Stimulated activated CD8-positive, alpha-beta memory T cell treated with anti-CD3 and anti-CD28 coated beads, Interleukin-7, amount 100 ng/mL, for 1 hour (primary cell): ENCODE measurements at places on chromosomes 3 and 15.

DNA sequence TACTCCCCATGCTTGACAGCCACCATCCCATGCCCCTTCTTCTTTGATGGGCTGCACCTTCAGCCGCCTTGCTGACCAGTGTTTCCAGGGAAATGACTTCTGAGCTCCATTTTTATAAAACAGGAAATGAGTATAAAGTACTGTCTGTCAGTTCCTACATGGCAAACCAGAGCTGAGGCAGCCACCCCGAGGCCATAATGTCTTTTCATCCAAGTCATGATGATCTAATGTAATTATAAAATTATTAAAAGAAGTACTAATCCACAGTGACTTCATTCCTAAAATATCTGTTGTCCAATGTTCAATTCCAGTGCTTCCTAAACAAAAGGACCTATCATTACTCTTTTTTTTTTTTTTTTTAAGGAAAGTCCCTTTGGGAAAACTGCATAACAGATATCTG, 75.2 kb upstream of the HERC1 start:
- DNase-seq, result no peak

GRCh38 chr3:169751875-169752274, 13.0 kb downstream of the TERC start:
- no peak for DNase-seq

DNA sequence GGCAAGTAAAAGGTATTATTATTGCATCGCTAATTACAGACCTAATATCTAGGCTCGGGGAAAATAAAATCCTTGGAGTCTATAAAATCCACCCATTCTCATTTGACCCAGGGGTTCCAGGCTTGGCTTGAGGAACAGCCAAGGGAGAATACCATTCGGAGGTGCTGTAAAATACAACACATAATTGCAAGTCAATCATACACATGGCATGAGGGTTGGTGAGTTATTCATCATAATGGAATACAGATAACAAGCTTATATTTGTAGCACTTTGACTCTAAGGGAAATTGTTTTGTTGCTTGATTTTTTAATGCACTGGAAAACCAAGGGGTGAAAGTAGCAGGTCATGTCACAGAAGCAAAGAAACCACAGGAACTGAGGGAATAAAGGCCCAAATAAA, 16.8 kb upstream of the DIS3L start:
- no peak for DNase-seq

DNA sequence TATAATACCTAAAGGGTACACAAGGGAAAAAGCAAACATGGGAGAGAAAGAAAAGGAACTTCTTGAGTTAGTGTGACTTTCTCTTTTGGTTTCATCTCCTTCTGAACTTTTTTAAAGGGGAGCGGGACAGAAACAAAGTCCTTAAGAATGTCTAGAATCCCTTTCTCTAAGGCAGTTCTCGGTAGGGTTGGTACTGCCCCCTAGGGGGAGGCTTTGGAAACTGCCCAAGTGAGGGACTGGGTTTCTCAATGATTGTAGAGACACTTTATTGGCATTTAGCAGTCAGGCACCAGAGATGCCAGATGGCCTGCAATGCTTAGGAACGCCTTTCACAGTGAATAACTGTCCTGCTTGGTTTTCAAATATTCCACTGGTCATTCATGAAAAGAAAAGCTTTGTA, 172.7 kb downstream of the WDR72 start:
- no peak for DNase-seq

GRCh38 chr3:42608581-42608980, 8.1 kb downstream of the NKTR start:
- no peak for DNase-seq

- no peak for DNase-seq
These were observed 669.0 kb downstream of the FHIT start for GRCh38 chr3:60582288-60582687.

GRCh38 chr15:49674370-49674769, 53.5 kb downstream of the DTWD1 start:
- DNase-seq, result no peak

DNA sequence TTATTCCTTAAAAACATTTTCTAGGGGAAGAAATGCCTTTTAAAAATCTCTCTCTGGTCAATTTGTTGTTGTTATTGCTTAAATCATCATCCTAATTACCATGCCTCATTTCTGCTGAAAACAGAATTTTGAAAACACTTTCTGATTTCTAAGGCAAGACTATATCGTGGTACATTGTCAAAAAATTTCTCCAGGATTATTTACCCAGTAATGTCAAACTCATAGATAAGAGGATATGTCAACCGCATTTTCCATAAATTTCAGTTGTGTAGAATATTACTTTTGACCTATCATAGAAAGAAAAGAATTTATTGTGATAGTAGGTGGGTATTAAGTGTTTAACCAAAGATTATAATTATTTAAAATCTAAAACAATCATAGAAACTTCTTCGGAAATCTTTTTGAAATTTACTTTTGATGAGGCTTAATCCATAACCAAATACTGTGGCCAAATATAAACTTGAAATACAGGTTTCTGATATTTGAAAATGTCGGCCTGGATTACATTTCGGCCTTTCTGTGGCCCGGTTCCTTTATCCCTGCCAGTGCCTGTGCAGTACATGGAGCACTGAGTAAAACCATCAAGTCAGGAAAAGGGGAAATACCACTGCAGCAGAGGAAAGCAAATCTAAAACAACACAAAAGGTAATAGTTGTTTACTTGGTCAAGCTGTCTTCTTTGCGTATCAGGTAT, 173.4 kb downstream of the MYRIP start:
- DNase-seq, result no peak

GRCh38 chr3:4977853-4978203, 1.4 kb upstream of the BHLHE40 start:
- no peak for DNase-seq

GRCh38 chr3:80676261-80676660, 908.5 kb upstream of the ROBO1 start:
- DNase-seq, result no peak

DNA sequence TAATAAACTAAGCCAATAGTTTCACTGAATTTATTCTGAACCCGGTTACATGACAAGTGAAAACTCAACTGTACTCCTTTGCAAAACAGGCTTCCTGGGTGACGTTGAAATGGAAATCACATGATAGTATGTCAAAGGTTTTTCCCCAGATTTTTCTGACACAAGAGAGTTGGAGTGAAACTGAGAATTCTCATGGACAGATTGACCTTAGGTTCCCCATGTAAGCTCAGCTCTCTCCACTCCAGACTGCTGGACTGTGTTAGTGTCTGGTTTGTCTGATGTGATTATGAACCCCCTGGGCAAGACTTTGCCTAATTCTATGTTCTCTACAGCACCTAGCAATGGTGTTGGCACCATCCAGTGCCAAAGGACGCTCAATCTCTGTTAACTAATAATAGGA, 219.7 kb upstream of the COL8A1 start:
- no peak for DNase-seq

DNA sequence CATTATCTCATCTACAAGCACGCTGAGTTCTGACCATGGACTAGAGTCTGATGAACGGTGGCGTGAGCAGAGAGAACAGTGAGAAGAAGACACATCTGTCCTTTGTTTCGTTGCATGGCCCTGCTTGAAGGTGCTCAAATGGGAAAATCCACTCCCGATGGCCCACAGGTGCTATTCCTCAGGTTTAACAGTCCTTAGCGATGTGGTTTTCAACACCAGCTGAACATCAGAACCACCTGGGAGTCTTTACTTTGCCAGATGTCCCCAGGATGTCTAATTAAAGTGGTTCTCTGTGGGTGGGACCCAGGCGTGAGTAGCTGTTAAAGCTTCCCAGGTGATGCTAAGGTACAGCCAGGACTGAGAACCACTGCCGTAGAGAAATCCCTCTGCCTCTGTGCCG, 13.0 kb downstream of the ADAMTS17 start:
- no peak for DNase-seq

GRCh38 chr3:58952128-58952917, 97.5 kb downstream of the CFAP20DC start:
- DNase-seq, result no peak

DNA sequence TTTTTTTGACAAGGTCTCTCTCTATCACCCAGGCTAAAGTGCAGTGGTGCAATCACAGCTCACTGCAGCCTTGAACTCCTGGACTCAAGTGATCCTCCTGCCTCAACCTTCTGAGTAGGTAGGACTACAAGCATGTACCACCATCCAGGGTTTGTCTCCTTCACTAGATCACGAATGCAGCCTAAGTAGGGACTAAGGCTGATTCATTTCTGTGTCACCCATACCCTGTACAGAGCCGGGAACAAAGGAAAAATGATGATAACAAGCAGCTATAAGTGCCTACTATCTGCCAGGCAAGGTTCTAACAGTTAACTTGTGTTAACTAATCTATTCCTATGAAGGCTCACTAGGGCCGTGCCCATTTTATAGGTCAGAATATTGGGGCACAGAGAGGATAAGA, 7.0 kb downstream of the TMEM40 start:
- DNase-seq, result no peak

GRCh38 chr3:126859415-126860246, 123.3 kb upstream of the PLXNA1 start:
- no peak for DNase-seq

- no peak for DNase-seq
These were observed 40.2 kb downstream of the ROBO2 start for GRCh38 chr3:77079988-77080610.

DNA sequence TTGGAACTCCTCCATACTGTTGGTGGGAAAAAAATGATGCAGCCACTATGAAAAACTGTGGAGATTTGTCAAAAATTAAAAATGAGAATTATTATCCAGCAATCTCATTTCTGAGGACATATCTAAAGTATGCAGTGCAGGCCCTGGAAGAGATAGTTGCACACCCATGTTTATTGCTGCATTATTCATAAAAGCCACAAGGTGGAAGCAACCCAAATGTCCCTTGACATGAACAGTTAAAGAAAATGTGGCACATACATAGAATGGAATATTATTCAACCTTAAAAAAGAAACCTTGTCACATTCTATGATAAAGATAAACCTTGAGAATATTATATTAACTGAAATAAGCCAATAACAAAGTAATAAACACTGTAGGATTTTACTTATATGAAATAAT, 80.9 kb upstream of the ARHGEF26 start:
- DNase-seq, result no peak

- no peak for DNase-seq
These were observed 57.2 kb upstream of the TOPAZ1 start for GRCh38 chr3:44184319-44184953.

GRCh38 chr3:152842413-152842812, 7.5 kb downstream of the P2RY1 start:
- DNase-seq, result no peak

DNA sequence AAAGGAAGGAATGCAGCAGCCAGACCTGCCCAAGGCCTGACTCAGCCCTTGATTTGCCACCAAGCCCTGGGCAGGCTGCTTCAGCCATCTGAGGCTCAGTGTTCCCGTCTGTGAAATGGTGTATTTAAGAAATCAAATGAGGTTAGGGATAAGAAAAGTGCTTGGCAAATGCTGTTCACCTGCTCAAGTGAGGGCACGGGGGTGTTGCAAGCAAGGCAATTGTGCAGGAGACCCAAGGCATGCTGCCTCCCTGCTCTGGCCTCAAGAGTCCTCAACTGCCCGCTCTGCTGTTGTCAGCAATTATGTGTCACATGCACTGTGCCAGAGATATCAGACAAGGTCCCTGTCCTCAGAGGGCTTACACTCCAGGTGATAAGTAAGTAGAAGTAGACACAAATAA, 101.8 kb downstream of the TPRA1 start:
- no peak for DNase-seq

- no peak for DNase-seq
These were observed 362.7 kb upstream of the SUCLG2 start for GRCh38 chr3:68017069-68017468.

- no peak for DNase-seq
These were observed 26.8 kb downstream of the FBXW12 start for GRCh38 chr3:48398701-48399386.

DNA sequence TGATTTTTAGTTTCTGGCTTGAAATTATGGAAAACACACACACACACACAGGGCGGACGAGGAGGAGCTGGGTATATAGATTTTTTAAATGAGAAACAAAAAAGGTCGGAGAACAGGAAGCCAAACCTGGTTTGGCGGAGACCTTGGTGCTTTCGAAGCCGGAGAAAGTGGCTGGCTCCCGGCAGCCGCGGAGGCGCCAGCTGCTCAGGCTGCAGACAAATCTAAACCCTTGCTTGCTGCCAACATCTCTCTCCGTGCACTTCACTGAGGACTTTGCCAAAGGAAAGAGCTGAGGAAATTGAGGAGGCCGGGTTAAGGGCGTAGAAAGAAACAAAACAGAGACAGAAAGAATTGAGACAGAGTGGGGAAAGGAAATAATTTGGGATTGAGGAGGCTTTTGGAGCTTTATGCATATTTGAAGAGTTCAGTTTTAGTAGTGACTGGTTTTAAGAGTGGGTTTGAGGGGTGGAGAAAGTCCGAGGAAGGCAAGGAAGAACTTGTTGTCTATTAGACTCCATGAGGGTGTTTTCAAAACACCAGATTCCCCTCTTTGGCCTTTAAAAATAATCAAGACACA, 2.2 kb downstream of the ZIC1 start:
- no peak for DNase-seq

- no peak for DNase-seq
These were observed 175.5 kb downstream of the CFAP20DC start for GRCh38 chr3:58874248-58874741.

- no peak for DNase-seq
These were observed at the start of gene RHCG for GRCh38 chr15:89496155-89497098. Gene RHCG, minus strand, starts transcription at chr15:89496583. Its CDS starts 39 bp downstream, at chr15:89496544.

DNA sequence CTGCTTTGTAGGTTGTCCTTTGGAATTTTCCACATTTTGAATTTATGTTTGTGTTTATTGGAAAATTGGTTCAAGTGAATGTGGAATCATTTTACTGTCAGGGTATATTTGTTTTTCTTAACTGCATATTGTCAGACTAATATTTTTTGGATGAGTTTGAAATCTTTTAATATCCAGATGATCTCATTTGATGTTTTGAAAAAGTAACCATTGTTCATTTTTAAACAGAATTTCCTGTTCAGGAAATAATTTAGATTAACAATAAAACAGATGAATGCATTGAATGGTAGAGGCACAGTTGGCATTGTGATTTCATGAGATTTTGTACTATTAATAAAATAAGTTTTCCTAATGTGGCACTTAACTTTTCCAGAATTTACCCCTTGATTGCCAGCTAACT, 15.5 kb downstream of the TRAK1 start:
- DNase-seq, result no peak

DNA sequence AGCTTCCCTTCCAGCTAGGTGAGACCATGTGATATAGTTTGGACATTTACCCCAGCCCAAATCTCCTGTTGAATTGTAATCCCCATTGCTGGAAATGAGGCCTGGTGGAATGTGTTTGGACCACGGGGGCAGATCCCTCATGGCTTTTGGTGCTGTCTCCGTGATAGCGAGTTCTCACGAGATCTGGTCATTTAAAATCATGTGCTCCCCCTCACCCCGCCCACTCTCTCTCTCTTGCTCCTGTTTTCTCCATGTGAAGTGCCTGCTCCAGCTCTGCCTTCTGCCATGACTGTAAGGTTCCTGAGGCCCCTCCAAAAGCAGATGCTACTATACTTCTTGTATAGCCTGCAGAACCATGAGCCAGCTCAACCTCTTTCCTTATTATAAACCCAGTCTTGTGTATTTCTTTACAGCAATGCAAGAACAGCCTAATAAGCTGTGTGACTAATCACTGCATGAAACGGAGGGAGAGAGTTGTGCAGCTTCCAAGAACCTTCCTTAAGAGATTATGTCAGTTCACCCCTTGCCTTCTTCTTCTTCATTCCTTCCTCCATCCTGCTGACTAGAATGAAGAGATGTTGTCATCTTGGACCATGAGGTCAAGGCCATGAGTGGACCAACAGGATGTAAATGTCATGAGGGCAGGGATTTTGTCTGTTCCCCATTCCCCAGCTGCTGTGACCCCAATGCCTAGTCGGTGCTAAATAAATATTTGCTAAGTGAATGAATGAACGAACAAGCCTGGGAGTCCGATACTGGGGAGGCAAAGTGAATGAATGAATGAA, 91.0 kb downstream of the CPN2 start:
- DNase-seq, result no peak

- no peak for DNase-seq
These were observed 18.5 kb upstream of the C3orf62 start for GRCh38 chr3:49295489-49296058.
